ENCODE measurements at places on chromosomes 4 and X. TPM values are rescaled to one million over a fixed set of nuclear protein-coding genes. Genes with fewer than 3 reads are reported as not detected.
A peak's percentile ranks its signal among the peaks of the same experiment; 100 is the strongest.

DNA sequence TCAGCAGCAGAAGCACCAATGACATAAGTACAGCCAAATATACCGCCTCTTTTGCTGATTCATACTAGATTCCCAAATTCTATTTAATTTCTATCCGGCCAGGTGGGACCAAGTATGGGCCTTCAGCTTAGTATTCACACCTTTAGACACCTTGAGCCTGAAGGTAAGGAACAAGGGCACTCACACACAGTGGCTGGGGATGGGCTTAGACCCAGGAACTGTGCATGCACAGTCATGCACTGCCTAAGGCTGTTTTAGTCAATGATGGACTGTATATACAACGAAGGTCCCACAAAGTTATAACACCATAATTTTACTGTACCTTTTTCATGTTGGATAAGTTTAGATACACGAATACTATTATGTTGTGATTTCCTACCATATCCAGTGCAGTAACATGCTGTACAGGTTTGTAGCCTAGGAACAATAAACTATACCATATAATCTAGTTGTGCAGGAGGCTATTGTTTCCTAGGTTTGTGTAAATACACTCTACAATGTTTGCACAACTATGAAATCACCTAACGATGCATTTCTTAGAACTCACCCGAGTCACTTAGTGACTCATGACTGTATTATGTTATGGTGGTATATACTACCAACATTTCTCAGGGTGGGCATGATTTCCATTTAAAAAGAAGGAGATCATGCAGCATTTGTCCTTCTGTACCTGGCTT, 9.7 kb upstream of the CLNK start:
- peak; percentile 33 for DNase-seq

- no peak for DNase-seq
These were observed 958 bp upstream of the UGT2B7 start for GRCh38 chr4:69095301-69095731.

The CLGN gene
- total RNA-seq = 1.8 TPM

The CLDN34 gene
- total RNA-seq = 0.49 TPM

The RNF175 gene
- total RNA-seq = not detected

DNA sequence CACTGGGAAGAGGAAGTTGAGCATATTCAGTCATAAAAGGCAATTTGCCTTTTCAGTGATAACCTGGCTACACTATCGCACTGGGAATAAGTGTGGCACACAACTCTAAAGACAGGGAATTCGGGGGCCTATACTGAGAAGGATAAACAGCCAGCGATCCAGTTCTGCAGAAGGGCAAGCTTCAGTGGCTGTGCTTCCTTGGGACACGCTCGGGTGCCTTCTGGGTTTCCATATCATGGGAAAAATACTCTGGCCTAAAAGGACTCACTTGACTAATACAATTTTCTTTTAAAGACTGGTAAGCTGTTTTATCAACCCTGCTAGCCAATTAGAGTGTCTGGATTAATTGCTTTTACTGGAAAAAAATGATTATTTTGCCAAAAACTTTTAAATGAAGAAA, 58.5 kb downstream of the TENM3 start:
- no peak for DNase-seq

DNA sequence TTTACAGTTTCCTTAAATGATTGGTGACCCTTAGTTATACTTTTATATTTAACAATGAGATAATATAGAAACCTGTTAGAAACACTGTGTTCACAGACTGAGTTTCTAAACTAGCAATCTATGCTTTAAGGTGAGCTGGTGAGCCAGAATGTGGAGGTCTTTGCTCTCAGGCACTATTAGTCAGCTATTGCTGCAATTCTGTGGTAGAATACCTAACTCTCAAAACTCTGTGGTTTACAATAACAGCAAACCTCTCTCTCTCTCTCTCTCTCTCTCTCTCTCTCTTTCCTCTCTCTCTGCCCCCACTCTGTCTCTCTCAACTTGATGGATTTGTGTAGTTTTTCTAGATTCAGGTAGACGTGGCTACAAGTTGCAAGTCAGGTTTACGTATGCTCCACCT, 17.6 kb upstream of the LCORL start:
- DNase-seq = no peak

- no peak for DNase-seq
These were observed 5.0 kb downstream of the LNX1 start for GRCh38 chr4:53586121-53586816.

The XPNPEP2 gene
- 11.3 TPM for total RNA-seq

DNA sequence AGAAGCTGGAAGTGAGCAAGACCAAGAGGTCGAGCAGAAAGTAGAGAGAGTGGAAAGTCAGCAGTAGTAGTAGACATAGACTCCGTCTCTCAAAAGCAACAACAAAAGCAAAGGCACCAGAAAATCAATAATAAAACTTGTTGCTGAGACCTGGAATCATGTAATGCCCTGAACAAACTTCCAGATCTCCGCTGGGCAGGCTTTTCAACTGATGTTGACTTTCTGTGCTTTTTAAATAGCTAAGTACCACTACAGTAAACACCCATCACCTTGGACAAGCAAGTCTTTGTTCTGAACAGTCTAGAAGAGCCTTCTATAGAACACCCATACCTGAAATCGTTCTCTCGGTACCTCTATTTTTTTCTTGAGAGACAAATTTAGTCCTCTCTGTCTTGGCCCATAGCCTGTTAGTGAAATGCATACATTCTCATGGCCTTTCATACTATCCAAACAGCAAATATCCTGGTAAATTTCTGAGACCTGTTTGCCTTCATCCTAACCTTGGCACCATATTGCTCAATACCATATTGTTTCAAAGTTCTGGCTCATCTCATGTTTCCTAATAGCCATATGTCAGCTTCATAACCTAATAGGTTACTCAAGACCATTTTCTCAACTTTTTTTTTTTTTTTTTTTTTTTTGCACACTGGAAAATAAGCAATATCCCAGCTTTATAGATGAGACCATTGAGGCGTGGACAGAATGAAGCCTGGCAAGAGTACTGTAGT, 200.6 kb upstream of the RBPJ start:
- DNase-seq = no peak

The ATP1B4 gene
- not detected for total RNA-seq

- peak; percentile 86 for DNase-seq
These were observed 2.3 kb downstream of the MAML3 start for GRCh38 chr4:140151699-140152012.

The PASD1 gene
- not detected for total RNA-seq

DNA sequence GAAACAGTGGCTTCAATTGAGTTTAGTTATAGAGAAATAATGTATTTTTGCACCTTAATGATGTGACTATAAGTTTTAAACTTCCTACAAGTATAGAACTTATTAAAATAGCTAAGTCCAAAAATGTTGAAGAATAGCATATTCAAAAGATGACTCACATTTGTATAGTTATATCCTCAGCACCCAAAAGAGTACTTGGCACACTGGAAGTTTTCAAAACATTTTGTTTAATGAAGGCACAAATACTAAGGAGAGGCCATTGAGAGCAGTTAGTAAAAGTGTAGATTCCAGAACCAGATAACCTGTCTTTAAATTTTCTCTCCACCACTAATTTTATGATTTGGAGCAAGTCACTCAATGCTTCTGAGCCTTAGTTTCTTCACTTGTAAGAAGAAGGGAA, 226.9 kb upstream of the MID1 start:
- no peak for DNase-seq
